ENCODE measurements at places on chromosomes 5 and 9. TPM values are rescaled to one million over a fixed set of nuclear protein-coding genes. Genes with fewer than 3 reads are reported as not detected.

Gene GGTA1
- total RNA-seq: not detected

Gene NDUFA8
- 53.3 TPM for total RNA-seq

GRCh38 chr5:111934511-111934910 lies 177.5 kb upstream of the NREP start:
- DNase-seq: no peak
- no peak overlapping the region for H3K27ac ChIP-seq
- H3K4me1 ChIP-seq: no peaks in the 10 kb centered on the region
- H3K27me3 ChIP-seq: no peaks in the 10 kb centered on the region
- no peaks in the 10 kb centered on the region for H3K36me3 ChIP-seq
- no peak overlapping the region for H3K4me3 ChIP-seq

DNA sequence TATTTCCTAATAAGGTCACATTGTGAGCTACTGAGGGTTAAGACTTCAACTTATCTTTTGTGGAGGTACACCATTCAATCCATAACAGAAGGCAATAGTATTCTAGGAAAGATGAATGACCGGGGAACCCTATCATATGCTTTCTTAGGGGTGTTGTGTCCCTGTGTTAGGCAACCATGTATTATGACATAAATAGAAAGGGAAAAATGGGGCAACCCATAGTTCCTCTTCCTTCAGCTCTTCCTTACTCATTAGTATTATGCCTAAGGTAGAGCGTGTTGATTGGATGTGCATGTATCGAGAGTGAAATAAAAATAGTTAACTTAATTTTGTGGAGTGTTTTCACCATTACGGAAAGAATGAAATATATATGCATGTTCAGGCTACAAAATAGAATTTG lies 6.0 kb upstream of the CCNJL start:
- H3K4me3 ChIP-seq: no peak overlapping the region
- no peaks in the 10 kb centered on the region for H3K4me1 ChIP-seq
- H3K36me3 ChIP-seq: no peaks in the 10 kb centered on the region
- no peak for DNase-seq

- no peaks in the 10 kb centered on the region for H3K36me3 ChIP-seq
- no peak overlapping the region for H3K27ac ChIP-seq
- H3K27me3 ChIP-seq: no peaks in the 10 kb centered on the region
- H3K4me3 ChIP-seq: no peak overlapping the region
- H3K4me1 ChIP-seq: no peaks in the 10 kb centered on the region
- DNase-seq: no peak
These were observed 185.8 kb upstream of the NREP start for GRCh38 chr5:111942661-111943401.

DNA sequence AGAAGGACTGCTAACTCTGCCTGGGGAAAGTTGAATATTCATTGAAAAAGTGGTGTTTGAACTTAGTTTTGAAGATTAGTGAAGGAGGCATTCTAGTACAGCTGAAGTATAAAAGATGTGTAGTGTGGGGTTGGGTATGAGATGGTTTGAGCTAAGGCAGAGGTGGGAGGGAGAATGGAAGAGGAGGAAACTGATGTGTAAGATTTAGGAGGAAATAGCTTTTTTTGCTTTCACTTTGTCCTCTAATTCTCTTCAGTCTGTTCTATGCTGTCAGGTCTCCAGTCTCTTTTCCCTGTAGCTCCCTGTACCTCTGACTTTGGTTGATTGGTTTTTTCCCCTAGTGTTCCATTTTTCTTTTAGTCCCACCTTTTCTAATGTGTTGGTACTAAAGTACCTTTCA lies 9.0 kb downstream of the CREBRF start:
- H3K27me3 ChIP-seq: no peaks in the 10 kb centered on the region
- DNase-seq: no peak
- H3K4me3 ChIP-seq: peak overlapping the region; percentile 61
- peaks cover 69% of the 10 kb centered on the region for H3K4me1 ChIP-seq
- H3K27ac ChIP-seq: peak overlapping the region; percentile 85

GRCh38 chr9:114898741-114899140 lies 31.6 kb downstream of the TNFSF8 start:
- peak; percentile 84 for DNase-seq
- no peak overlapping the region for H3K27ac ChIP-seq
- H3K4me3 ChIP-seq: no peak overlapping the region
- no peaks in the 10 kb centered on the region for H3K27me3 ChIP-seq
- H3K36me3 ChIP-seq: peaks cover 32% of the 10 kb centered on the region
